ENCODE measurements at places on chromosomes 2 and 18.

GRCh38 chr2:235960716-235961640 is 207.2 kb downstream of the GBX2 start:
- DNase-seq, result no peak

DNA sequence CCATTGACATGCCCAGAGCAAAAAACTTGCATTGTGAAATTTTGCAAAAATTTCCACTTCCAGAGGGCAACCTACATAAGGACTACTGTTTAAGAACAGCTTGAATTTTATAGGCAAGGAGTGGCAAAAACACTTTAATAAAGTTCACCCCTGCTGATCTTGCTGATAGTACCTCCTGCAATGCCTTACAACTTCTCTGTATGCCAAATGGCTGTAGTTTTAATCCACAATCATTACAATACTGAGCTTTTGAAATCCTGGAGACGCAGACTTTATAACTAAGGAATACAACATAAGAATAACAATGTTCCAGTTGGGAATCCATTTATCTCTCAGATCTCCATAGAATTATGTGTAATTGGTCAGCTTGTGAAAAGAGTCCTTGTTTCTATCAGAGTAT is 247.5 kb downstream of the KCNJ3 start:
- no peak for DNase-seq

- DNase-seq, result no peak
These were observed 95.9 kb downstream of the EPB41L5 start for GRCh38 chr2:120108749-120109148.

DNA sequence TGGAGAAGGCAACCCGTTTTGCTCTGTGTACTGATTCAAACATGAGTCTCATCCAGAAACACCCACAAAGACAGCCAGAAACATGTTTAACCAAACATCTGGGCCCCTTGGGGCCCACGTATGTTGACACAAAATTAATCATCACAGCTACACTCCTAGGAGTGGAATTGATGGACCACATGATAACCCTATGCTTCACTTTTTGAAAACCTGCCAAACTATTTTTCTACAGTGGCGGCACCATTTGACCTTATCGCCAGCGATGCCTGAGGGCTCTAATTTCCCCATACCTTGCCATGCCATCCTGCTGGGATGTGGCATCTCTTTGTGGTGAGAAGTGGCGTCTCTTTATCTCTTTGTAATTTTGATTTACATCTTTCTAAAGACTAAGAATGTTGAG is 38.5 kb downstream of the PSMG2 start:
- no peak for DNase-seq

DNA sequence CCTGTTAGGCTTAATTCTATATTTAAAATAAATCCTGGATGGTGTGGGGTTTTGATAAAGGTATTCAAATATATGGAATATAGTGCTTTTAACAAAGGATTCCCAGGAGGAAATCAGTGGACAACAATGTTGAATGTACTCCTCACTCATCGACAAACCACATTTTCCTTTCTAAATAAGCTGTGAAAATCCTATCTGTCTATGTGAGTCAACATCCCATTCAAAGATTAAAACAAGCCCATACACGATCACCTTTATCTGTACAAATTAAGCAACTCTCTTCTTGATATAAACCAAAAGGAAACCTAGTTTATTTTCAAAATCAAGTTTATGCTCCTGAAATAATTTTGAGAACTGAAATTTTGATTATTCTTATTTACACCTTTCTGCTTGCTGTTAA is 153.4 kb downstream of the ERBB4 start:
- DNase-seq, result no peak

DNA sequence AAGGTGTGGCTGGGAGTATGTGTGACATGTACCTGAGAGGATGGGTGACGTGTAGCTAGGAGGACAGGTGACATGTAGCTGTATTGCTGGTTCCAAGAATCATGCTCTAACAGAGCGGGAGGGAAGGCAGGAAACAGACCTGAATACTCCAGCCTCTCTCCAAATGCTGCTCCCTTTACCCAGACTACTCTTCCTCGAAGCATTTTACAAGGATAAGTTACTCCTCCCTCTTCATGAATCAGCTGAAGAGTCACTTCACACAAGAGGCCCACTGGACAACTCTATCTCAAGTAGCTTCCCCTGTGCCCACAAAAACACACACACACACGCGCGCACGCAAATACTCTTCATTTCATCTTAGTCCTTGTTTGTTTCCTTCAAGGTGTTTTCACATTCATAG is 52.6 kb upstream of the KIDINS220 start:
- DNase-seq, result no peak

DNA sequence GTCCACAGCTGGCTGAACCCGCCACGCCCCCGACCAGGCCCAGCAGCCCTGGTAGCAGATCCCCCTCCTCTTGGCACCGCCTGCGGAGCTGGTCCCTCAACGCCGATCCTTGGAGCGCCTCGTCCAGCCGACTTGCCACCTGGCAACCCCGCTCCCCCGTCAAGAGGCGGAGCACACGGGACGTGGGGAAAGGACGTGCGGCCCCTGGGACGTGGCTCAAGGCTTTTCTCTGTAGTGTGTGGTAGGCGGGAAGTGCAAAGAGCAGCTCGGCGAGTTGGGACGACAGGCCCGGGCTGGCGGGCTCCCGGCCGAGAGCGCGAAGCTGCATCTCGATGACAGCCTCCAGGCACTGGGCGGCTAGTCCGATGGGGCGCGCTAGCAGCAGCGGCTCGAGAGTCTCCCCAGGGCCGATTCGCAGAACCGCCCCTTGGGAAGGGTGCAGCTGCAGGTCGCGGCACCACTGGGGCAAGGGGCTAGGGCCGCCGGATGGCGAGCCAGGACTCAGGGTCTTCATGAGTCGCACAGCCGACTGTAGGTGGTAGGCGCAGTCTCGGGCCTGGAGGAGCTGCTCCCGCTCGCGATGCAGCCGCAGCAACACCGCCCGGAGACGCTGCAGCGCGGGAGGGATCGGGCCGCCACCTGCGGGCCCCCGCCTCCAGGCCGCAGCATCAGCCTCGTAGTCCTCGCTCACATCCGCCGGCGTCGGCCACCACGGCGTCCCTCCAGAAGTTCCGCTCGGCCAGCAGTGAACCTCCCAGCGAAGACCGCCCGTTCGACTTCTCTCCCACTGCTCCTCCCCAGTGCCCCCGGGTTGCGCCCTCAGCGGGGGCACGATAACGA is 617 bp downstream of the CCDC142 start:
- DNase-seq, result no peak

DNA sequence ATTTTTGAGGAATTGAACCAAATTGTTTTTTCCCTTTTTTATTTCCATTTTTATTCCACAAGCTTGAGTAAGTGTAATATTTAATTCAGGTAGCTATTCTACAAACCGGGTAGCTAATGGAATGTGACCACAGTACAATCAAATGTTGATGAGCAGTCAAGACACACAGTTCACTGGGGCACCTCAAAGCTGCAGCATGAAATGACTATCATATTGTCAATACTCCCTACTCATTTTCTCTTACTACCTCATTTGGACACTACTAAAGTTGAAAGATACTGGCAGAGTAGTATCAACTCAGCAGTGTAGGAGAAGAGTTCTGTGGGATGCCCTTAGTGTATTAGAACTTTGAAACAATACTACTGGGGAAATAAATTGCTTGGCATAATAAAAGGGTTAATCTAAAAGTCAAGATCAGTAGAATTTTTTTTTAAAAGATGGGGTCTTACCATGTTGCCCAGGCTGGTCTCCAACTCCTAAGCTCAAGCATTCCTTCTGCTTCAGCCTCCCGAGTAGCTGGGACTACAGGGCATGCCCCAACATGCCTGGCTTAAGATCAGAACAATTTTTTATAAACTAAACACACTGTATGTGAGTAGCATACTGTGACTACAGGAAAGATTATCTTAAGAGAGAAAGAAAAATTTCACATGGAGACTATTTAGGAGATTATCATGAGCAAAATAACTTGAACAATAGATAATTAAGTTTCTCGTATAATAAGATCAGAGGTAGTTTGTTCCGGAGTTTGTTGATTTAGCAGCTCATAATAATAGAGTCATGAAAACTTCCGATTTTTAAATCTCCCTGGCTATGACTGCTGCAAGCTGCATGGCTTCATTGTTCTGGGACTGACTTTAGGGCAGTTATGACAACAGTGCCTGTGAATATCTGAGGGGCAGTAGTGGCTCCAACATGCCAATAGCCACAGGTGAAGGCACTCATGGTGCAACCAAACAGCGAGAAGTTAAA is 43.7 kb downstream of the MYO3B start:
- no peak for DNase-seq

GRCh38 chr2:45908316-45909170 is 257.1 kb downstream of the PRKCE start:
- DNase-seq, result no peak

DNA sequence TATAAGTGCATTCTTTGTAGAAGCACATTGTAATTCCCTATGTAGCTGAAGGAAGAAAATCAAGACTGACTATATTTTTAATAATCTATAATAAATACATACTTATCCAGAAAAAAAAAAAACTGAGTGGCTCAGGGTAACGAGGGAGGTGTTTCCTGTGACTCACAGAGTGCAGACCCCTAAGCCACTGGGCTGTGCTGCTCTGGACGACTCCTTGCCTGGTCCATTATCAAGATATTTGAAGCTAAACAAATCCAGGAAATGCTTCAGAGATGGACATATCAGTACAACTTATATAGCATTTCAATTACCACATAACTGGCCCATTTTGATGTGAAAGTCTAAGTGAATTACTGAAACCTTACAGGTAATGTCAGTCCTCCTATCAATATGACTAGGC is 80.6 kb downstream of the PIGN start:
- no peak for DNase-seq

DNA sequence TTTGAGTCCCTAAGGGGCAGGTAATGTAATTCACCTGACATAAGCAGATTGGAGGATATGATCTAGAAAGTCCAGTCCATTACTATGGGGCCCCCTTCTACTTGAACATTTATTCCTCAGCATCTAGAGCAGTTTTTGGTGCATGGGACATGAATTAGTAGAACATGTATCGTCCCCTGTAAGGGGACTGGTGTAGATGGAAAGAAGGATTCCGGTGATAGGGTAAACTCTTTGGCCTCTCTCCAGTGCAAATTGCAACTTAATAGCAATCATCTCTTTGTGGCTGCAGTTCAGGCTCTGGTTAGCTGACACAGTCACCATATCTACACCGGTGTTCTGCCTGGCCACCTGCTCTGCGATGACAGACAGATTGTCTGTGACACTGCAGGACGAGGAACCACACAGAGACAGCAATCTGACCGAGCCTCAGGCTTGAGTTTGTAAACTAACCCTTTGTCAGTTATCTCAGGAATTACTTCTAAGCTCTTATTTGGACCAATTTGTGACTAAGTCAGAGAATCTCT is 6.4 kb upstream of the SLC8A1 start:
- DNase-seq, result no peak

Measured in suprapubic skin (tissue), 4 donors.